ENCODE measurements at places on chromosomes 4 and X.

GRCh38 chrX:81527881-81528440 is 326.1 kb downstream of the SH3BGRL start:
- DNase-seq: no peak

DNA sequence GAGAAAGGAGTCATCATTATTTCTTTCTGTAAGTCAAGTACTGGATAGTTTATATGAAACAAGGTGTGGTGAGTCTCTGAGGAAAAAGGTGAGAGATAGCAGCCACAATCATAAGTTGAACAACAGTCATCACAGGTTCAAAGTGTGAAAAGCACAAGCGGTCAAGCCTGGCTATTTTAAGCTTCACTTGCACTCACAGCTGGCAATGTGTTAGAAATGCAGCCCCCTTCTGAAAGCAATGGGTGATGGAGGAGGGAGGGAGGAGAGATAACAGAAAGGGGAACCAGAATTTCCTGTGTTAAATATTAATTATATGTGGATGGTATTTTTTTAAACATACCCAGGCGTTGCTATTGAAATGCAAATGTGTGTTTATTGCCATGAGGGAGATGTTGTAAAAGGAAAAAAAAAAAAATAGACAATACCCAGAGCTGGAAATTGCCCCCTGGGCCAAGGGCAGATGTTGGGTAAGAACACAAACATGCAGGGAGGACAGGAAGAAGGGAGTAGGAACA is 26.9 kb upstream of the BMP3 start:
- DNase-seq: no peak

- DNase-seq: no peak
Measured at GRCh38 chrX:128464116-128464515, 411.9 kb upstream of the ACTRT1 start.

- no peak for DNase-seq
Measured at GRCh38 chrX:125295337-125295736, 24.3 kb upstream of the TEX13C start.

DNA sequence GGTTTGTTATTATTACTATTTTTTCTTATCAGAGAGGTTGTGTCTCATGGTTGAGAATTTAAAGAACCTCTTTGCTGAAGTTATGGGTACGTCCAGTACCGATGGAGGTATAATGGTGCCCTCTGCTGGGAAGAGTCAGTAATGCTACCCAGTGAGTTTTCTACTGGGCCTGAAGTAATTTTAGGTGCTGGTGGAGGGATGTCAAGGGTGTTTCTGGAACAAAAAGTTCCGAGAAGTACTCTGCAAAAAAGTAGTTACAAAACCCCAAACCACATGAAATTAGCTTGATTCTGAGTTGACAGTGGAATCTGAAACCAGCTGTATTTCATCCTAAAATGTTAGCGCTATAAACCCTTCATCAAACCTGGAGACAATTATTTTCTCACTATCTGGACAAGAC is 102.5 kb upstream of the MID1 start:
- DNase-seq: peak; percentile 19

DNA sequence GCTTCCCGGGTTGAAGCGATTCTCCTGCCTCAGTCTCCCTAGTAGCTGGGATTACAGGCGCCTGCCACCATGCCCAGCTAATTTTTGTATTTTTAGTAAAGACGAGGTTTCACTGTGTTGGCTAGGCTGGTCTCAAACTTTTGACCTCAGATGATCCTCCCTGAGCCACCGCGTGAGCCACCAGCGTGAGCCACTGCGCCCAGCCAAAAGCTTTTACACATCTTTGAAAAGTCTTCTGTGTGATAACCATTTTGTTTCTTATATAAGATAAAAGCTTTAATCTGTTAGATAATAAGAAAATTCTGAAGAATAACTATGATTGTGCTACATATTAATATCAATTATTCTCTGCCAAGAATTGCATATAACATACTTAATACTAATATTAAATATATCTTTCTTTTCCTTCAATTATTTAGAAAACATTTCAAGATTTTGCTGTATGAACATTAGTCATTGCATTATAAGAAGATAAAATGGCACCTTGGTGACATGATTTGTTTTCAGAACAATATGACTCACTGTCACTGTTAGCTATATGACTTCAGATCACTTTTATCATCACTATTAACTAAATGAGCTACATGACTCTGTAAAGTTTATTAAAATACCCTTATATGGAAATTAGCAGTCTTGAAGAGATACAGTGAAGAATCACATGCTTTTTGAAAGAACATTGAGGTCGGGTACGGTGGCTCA is 33.4 kb downstream of the RUFY3 start:
- DNase-seq: no peak

DNA sequence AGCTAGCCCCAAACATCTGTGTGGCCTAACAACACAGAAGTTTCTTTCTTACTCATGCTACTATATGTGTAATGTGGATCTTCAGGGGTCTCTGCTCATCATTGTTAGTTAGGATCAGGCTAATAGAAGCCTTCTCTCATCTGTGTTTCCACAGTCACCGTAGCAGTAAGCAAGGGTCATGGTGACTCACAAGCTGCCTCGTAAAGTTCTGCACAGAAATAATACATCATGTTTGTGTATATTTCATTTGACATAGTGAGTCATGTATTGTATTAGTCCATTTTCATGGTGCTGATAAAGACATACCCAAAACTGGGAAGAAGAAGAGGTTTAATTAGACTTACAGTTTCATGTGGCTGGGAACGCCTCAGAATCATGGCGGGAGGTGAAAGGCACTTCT is 38.7 kb downstream of the SLC4A4 start:
- DNase-seq: no peak

DNA sequence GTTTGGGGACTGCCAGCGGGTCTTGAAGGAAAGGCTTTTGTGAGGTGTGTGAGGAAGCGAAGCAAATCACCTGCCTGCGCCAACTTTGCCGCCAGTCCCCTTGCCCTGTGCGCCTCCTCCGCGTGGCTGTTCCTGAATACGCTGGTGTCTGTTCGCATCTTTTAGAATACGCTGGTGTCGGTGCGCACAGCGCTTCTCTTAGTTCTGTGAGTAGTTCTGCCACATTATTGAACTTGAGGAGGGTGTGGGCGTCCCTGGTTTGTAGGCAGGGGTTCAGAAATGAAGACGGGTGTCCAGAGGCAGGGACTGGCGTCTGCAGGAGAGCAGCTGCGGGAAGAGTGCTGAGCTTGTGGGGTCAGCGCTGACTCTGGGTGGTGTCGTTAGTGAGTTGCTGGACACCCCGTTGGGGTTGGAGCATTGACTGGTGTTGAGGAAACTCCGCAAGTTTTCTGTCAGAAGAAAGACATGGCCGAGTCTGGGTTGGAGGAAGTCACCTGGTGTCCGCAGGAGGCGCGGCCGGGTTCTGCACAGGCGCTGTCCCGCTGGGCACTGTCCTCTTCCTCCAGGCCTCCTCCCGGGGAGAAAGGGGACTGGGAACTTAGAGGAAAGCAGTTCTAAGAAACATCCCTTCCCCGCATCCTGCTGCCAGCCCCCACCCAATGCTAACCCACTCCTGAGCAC is 930 bp downstream of the ZNF718 start:
- no peak for DNase-seq

DNA sequence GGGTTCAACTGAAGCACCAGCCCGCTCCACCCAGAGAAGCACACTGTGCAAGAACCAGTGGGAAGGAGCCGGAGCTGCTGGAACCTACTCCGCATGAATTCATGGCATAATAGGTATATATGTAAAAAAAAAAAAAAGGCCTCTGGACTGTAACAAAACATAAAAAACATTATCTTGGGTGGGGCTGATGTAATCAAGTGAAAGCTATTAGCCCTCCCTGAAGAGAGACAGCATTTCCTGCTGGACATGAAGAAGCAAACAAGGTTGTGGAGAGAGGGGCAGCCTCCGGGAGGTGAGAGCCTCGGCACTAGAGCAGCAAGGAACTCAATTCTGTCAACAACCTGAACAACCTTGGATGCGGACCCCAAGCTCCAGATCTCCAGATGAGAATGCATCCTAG is 50.7 kb downstream of the PLAC1 start:
- no peak for DNase-seq

- DNase-seq: no peak
Measured at GRCh38 chr4:8829584-8829983, 42.1 kb downstream of the HMX1 start.

GRCh38 chr4:184355111-184355604 is 119.2 kb downstream of the IRF2 start:
- DNase-seq: peak; percentile 48

GRCh38 chrX:112839856-112840255 is 775 bp downstream of the AMOT start:
- DNase-seq: no peak

DNA sequence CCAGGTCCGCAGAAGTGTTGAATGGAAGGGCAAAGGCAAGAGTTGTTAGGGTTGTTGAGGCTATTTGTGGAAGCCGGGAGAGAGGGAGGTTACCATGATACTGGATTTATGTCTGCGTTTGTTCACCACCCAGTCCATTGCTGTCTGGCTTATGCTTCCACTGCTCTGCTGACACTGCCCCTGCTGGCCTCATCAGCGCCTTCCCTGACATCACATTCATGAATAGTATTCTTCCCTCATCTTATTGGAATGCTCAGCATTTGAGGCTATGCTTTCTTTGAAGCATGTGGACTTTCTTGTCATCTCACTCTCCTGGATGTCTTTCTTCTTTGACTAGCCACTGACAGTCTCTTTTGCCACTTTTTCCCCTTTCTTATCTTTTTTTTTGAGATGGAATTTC is 10.3 kb downstream of the GNL3L start:
- DNase-seq: no peak

GRCh38 chrX:102684772-102685520 is 27.3 kb upstream of the GPRASP2 start:
- DNase-seq: no peak

GRCh38 chr4:56750231-56750630 is 69.1 kb upstream of the HOPX start:
- DNase-seq: no peak

DNA sequence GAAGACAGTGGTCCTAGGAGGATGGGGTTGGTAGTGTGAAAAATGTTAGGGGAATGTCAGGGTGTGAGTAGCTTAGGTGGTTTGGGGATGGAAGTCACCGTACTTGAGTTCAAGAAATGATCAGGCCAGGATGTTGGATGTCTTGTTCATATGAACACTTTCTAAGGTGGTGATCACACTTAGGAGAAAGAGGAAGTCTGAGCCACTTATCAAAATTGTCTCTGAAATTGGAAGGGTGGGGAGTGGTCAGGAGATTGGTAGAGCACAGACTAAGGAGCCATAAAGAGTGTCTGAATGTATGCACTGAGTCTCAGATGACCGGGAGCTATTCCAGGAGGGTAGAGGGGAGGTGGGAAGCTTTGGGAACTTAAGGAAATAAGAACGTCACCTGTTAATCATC is 17.3 kb downstream of the CMC4 start:
- no peak for DNase-seq

- no peak for DNase-seq
Measured at GRCh38 chr4:168432419-168433146, 47.7 kb downstream of the DDX60L start.

DNA sequence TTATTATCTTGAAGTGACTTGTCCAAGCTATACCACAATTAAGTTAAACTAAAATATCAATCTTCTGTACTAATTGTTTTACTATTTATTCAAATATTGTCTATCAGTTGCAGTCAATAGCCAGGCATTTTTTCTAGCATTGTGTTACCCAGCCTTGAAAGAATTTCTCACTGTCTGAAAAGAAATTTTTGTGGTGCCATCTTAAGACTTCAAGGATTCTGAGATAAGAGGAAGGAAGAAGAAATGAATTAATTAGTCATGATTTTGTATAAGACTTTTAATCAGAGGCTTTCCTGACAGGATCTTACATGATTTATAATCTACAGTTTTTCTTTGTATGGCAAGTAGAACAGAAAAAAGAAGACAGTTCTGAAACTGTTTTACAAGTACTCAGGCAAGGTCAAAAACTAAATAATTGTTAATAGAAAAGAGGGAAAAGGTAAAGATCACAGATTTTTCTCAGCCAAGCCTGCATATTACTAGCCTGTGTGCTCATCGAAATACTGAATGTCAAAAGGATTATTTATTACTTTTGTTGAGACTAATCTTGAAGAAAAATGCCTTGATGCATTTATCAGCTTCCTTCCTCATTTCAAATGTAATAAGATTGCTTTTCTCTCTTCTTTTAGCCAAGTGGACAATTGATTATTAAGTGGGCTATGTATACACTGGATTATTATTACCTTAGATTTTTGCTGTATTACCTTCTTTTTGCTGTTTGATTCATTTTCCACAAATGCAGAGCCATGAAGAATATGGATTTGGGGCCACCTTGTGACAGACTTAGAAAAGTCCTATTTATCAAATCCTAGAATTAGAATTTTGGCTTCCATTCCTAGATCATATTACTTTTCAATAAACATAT is 53.8 kb downstream of the CXCL1 start:
- DNase-seq: no peak

DNA sequence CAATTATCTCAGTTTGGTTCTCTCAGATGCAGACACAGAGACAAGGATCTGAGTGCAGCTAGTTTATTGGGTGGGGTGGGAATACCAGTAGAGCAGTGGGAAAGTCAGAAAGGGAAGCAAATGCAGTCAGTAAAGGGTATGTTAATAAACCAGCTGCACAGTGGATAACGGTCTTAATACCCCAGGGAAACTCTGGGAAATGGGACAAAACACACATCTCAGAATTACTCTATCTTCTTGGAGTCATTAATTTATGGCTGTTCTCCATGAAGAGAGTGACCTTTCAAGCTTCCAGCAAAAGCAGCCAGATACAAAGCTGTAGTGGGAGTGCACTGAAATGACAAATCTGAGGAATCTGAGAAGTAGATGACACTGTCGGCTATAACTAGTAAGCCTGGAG is 73.3 kb upstream of the NALF2 start:
- no peak for DNase-seq

DNA sequence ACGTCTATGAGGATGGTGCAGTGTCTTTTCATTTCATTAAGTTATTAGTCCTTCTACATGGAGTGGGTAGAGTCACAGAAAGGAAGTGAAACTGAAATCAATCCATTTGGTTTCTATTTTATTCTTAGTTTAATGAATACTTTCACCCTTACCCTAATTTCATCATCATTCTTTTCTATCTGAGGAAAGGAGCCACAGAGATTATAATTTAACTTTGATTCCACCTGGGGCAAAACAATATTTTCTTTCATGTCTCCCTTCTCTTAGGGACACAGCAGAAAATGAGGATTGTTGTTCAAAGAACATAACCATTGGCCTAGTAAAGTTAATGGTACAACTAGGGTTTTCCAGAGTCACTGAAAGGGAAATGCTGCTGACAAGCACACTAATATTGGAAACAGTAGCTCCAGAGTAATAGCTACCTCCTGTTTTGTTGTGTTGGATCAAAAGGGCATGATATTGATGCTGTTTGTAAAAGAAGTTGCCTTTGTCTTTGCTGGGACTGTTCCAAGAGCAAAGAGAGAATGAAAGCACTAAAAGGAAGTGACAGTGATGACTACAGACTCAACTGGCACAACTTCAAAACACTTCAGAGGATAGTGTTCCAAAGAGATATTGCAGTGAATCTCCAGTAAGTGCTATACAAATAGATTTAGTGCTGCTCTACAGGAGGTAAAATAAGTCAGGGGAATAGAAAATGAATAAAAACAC is 247.1 kb upstream of the PITX2 start:
- DNase-seq: no peak

- DNase-seq: no peak
Measured at GRCh38 chr4:1686440-1687036, 2.4 kb upstream of the FAM53A start.
